Left forelimb (tissue), 1 donor: ENCODE measurements at places on chromosomes 3 and 15.

- DNase-seq, result no peak
These were observed 42.7 kb upstream of the PPP2R3A start for GRCh38 chr3:135922903-135923250.

DNA sequence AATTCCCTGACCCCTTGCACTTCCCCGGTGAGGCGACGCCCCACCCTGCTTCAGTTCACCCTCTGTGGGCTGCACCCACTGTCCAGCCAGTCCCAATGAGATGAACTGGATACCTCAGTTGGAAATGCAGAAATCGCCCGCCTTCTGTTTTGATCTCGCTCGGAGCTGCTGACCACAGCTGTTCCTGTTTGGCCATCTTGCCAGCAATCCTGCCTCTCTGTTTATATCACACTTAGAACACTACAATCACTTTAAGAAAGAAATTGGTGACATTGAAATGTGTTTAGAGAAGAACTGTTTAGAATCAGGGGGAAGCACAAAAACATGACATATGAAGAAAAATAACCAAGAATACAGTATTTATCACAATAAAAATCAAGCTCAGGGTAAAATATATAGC, 127.5 kb upstream of the SUCLG2 start:
- DNase-seq, result no peak

- DNase-seq, result no peak
These were observed 13.0 kb upstream of the FHIT start for GRCh38 chr3:61264281-61264680.

DNA sequence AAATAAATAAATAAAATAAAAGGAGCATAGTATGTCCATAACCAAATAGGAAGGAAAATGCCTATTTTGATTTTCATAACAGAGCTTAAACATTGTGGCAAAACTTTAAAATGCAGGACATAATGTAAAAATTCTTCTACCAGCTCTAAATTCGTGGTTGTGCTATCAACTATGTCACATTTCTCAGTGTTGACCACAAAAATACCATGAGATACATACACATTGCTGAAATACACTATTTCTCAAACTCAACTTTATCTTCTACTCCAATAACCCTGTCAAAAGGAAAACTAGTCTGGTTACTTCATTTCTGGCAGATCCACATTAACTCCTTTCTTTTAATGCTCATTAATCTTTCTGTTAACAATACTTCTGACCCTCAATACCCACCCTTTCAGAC, 523.2 kb downstream of the FHIT start:
- DNase-seq, result no peak

DNA sequence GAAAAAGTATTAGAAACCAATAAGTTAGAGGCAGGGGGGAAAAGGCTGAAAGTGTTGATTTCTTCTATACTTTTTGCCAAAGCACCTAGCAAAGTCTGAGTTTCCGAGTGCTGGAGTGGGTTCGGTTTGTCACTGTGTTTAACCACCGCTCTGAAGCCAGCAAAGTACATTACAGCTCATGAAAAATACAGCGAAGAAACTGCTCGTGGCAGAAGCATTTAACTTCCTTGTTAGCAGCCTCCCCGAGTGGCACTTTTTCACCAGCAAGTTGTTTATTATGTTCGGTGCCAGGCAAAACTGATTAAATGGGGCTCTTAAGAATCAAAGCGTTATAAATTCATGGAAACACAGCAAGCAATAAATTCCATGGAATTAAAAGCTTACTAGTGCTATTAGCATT, 313.6 kb downstream of the FOXP1 start:
- DNase-seq, result no peak

DNA sequence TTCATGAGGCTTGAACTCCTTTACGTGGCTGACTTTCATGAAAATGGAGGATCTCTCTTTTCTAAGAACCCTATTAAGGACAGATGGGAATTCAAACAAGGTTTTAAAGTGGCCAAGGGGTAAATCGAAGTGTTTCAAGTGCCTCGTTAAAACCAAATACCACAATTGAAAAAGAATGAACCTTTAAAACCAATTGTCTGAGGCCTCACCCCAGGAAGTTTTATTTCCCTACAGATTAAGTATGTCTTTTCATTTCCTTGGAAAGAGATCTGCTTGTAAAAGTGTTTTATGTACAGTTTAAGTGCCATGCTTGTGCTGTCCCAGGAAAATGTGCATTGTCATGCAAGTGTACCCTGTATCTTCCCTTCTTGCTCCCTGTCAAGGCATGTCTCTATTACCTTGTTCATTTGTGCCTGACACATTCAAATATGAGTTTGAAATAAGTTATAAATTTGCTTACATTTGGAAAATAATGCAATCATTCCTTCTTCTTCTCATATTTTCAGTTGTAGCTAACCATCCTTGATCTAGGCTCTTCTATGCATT, 138.7 kb downstream of the ZPLD1 start:
- DNase-seq, result no peak

- peak; percentile 73 for DNase-seq
These were observed 34.0 kb upstream of the CILP start for GRCh38 chr15:65245096-65245856.

GRCh38 chr15:38660738-38661137, 96.1 kb upstream of the RASGRP1 start:
- no peak for DNase-seq

DNA sequence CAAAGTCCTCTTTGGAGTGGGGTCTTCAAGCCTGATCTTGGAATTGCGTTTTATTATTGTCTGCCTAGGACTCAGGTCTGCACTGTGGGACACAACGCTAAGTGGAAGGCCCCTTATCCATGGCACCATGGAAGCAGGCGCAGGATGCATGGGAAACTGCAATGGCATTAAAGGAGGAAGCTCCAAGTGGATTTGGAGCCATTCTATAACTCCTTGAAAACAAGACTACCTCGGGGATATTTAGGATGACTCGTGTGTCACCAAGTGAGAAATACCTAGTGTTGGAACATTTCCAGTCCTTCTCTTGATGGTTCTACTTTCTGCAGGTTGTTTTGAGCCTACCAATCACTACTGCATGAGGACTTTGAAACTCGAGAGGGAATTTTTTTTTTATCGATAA, 126.6 kb upstream of the ZBED2 start:
- DNase-seq, result no peak
